Caco-2 (cell line): ENCODE measurements at places on chromosomes 7 and 10.
A peak's percentile ranks its signal among the peaks of the same experiment; 100 is the strongest.

DNA sequence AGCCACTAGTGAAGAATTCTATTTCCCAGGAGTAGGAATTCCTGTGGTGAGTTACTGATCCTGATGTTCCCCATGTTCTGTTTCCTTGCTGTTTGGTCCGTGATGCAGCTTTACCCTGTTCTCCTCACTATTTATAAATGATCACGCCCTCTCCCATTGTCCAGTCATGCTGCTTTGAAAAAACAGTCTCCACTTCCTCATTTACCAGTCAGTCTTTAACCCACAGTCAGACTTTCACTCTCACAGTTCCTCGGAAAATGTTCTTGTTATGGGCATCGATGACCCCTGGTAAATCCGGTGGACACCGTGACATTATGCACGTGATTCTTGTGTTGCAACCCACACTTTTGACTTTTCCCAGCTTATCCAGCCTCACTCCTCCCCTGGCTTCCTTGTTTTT is 14.4 kb downstream of the SCIN start:
- H3K27ac ChIP-seq, result no peak overlapping the region
- H3K4me3 ChIP-seq, result no peak overlapping the region
- 0 out of 2 replicates have a peak, but pooled peaks cover 7% of the 10 kb centered on the region for H3K4me1 ChIP-seq
- H3K27me3 ChIP-seq, result no peaks in the 10 kb centered on the region
- no peak for DNase-seq

GRCh38 chr10:104317269-104317710 is 21.0 kb downstream of the ITPRIP start:
- H3K4me1 ChIP-seq, result no peaks in the 10 kb centered on the region
- no peaks in the 10 kb centered on the region for H3K27me3 ChIP-seq
- no peak overlapping the region for H3K4me3 ChIP-seq
- H3K27ac ChIP-seq, result no peak overlapping the region
- H3K36me3 ChIP-seq, result no peaks in the 10 kb centered on the region

GRCh38 chr10:101414034-101414433 is 60.1 kb downstream of the BTRC start:
- DNase-seq, result no peak
- no peak overlapping the region for H3K27ac ChIP-seq
- H3K4me1 ChIP-seq, result no peaks in the 10 kb centered on the region
- H3K27me3 ChIP-seq, result no peaks in the 10 kb centered on the region
- H3K4me3 ChIP-seq, result no peak overlapping the region
- no peaks in the 10 kb centered on the region for H3K36me3 ChIP-seq

- no peak overlapping the region for H3K27ac ChIP-seq
- H3K36me3 ChIP-seq, result no peaks in the 10 kb centered on the region
- H3K27me3 ChIP-seq, result peaks cover 1% of the 10 kb centered on the region; the same call in 1 of the 2 replicates
- no peak for DNase-seq
- H3K4me3 ChIP-seq, result no peak overlapping the region
- no peaks in the 10 kb centered on the region for H3K4me1 ChIP-seq
These were observed 33.3 kb downstream of the PLPP4 start for GRCh38 chr10:120490288-120490687.

- H3K36me3 ChIP-seq, result no peaks in the 10 kb centered on the region
- H3K27ac ChIP-seq, result no peak overlapping the region
- DNase-seq, result no peak
- no peaks in the 10 kb centered on the region for H3K27me3 ChIP-seq
- H3K4me3 ChIP-seq, result no peak overlapping the region
These were observed 90.8 kb downstream of the DPY19L1 start for GRCh38 chr7:34946486-34946885.

- no peak overlapping the region for H3K27ac ChIP-seq
- H3K4me3 ChIP-seq, result no peak overlapping the region
- no peak for DNase-seq
- no peaks in the 10 kb centered on the region for H3K36me3 ChIP-seq
- no peaks in the 10 kb centered on the region for H3K4me1 ChIP-seq
- no peaks in the 10 kb centered on the region for H3K27me3 ChIP-seq
These were observed 162.1 kb downstream of the ZNF438 start for GRCh38 chr10:30869566-30869965.

GRCh38 chr10:52379287-52379686 is 65.2 kb downstream of the DKK1 start:
- peak overlapping the region; percentile 80 for H3K27ac ChIP-seq
- peaks cover 69% of the 10 kb centered on the region for H3K4me1 ChIP-seq
- H3K36me3 ChIP-seq, result no peaks in the 10 kb centered on the region
- H3K4me3 ChIP-seq, result no peak overlapping the region
- DNase-seq, result no peak

DNA sequence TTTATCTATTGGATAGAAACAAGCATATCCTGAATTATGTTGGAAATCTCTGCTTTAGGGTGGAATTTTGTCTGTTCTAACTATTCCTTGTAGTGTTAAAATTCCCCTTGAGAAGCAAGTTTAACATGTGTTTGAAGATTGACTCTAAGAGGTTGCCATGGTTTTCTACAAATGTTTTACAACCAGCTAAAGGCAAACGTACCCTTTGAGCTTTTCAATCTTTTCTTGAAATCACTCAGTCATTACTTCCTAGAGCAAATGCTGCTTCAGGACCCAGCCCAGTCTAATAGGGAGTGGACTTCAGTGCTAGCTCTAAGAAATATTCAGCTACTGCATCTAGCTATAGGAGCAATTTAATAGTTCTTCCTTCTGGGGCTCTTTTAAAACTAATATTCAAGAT is 118.8 kb upstream of the IFRD1 start:
- no peaks in the 10 kb centered on the region; the same call in 1 of the 2 replicates for H3K36me3 ChIP-seq
- H3K4me1 ChIP-seq, result peaks cover 17% of the 10 kb centered on the region
- peak; percentile 52 for DNase-seq
- H3K4me3 ChIP-seq, result no peak overlapping the region
- H3K27me3 ChIP-seq, result no peaks in the 10 kb centered on the region

DNA sequence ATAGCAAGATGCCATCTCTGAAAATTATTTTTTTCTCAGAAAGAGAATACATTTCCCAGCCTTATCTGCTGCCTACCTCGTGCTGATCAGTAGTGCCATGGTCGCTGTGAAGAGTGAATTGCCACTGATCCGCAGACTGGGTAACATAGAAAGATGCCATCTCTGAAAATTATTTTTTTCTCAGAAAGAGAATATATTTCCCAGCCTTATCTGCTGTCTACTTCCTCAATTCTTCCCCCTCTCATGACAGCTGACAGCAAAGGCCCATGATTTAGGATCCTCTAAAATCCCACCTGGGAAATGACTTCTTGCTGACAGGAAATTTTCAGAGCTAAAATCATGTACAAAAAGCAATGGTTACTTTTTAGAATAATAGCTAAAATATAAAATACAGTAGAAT is 92.5 kb upstream of the AHR start:
- no peaks in the 10 kb centered on the region for H3K36me3 ChIP-seq
- no peak overlapping the region for H3K4me3 ChIP-seq
- H3K4me1 ChIP-seq, result peaks cover 28% of the 10 kb centered on the region
- DNase-seq, result no peak
- peak overlapping the region; percentile 34 for H3K27ac ChIP-seq

DNA sequence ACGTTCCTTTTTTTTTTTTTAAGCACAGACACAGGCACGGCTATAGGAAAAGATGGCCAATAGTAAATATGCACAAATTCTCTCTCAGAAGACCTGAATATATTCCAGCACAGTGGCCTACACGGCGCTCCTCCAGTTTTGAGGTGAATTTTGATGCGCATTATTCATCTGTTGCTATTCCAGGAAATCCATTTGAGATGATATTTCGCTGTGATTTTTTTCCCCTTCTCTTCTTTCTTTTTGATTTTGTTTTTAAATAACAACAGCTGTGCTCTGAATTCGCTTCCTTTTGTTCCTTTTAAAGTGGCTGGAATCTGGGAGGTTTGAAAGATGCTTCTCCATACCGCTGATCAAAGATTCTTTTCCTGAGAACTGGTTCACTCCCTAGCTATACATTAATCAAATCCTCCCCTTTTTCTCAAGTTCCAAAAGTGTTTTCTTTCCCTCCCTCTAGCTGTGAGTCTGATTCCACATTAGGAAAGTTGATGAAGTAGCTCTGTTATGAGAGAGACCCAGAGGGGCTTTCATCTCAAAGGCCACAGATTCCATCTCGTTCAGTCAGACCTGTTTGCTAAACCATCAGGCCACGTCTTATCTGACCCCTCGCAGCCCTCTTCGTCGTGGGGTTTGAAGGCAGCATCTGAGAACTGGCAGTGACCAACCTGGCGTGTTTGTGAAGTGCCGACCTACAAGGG is 602.7 kb upstream of the NRP1 start:
- peak; percentile 65 for DNase-seq
- H3K36me3 ChIP-seq, result no peaks in the 10 kb centered on the region
- H3K4me3 ChIP-seq, result no peak overlapping the region
- no peaks in the 10 kb centered on the region for H3K27me3 ChIP-seq
- H3K27ac ChIP-seq, result no peak overlapping the region

DNA sequence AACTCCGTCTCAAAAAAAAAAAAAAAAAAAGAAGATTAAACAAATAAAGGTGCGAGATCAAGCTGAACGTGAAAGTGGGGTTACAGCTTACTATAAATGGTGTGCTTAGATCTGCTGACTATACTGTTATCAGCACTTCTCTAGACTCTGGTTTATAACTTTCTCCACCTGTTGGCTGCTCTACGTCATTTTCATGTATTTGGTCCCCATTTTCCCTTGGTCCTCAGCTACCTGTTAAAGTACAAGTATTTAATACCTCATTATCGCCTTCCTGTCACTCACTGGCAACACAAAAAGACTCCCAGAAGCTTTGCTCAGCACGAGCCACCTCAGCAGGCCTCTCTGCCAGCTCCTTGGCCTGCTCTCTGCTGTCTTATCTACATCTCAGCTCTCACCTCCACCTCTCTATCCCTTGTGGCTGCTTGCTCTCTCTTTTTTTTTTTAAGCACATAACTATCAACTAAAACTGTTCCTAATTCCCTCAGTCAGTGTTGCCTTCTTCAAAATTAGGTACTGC is 95.0 kb downstream of the ARMH3 start:
- no peaks in the 10 kb centered on the region for H3K36me3 ChIP-seq
- H3K27me3 ChIP-seq, result no peaks in the 10 kb centered on the region
- no peak overlapping the region for H3K4me3 ChIP-seq
- DNase-seq, result no peak
- H3K27ac ChIP-seq, result no peak overlapping the region

- H3K27ac ChIP-seq, result no peak overlapping the region
- DNase-seq, result no peak
- H3K27me3 ChIP-seq, result no peaks in the 10 kb centered on the region
- no peaks in the 10 kb centered on the region for H3K36me3 ChIP-seq
These were observed 116.5 kb downstream of the ADARB2 start for GRCh38 chr10:1620803-1621202.

DNA sequence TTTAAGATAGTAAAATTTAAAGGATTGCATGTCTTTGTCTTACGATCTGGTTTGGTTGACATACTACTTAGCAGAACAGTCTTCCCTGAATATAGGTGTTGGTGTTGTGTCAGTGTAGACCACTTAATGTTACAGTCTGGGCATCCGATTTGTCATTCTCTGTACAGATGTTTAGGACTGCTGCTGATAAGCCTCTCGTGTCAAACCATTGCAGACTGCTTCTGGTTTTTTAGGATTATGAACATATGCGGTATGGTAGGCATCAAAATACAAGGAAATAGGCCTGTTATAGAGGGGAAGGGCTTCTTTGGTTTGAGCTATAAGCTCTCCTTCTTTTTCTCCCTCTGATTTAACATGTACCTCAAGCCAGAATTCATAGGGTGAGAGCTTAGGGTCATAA is 7.4 kb downstream of the CYP3A43 start:
- peaks cover 14% of the 10 kb centered on the region for H3K4me1 ChIP-seq
- H3K4me3 ChIP-seq, result no peak overlapping the region
- DNase-seq, result no peak
- H3K36me3 ChIP-seq, result no peaks in the 10 kb centered on the region
- no peaks in the 10 kb centered on the region for H3K27me3 ChIP-seq
- no peak overlapping the region for H3K27ac ChIP-seq

- H3K4me1 ChIP-seq, result no peaks in the 10 kb centered on the region
- H3K4me3 ChIP-seq, result no peak overlapping the region
- H3K36me3 ChIP-seq, result no peaks in the 10 kb centered on the region
- no peak overlapping the region for H3K27ac ChIP-seq
- H3K27me3 ChIP-seq, result no peaks in the 10 kb centered on the region
These were observed 72.5 kb downstream of the CXCL12 start for GRCh38 chr10:44312401-44312800.

DNA sequence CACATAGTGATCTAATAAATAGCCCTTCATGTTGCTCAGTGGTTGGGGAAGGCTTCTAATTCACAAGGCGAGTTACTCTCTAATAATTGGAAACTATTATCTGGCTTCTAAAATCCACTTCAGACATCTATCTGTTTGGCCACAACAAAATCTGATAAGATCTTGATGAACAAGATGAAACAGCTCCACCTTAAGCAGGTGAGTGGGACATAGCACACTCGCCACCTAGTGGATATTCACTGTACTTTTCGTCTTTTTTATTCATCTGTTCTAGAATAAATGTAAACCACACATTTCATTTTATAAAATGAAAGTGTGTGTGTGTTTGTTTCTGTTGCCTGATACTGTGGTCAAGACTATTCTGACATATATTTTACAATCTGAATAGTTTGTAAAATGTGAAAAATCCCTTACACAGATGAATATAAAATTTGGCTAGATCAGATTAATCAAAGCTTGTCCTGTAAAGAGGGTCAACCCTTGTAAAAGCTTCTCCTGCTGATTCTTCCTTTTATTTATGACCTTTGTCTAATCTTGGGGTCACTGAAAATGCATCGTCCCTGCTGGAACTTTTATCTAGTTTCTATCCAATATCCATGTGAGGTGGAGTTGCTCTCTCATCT is 26.5 kb upstream of the CNTNAP2 start:
- H3K27ac ChIP-seq, result no peak overlapping the region
- no peak overlapping the region for H3K4me3 ChIP-seq
- H3K36me3 ChIP-seq, result no peaks in the 10 kb centered on the region
- no peaks in the 10 kb centered on the region for H3K4me1 ChIP-seq

GRCh38 chr10:110399965-110400933 is 95.5 kb upstream of the SMNDC1 start:
- no peaks in the 10 kb centered on the region for H3K27me3 ChIP-seq
- DNase-seq, result no peak
- H3K4me1 ChIP-seq, result peaks cover 58% of the 10 kb centered on the region
- no peak overlapping the region for H3K27ac ChIP-seq
